Stimulated activated CD4-positive, alpha-beta T cell treated with anti-CD3 and anti-CD28 coated beads, Interleukin-2, amount 100 ng/mL, for 24 hours (primary cell): ENCODE measurements at places on chromosomes 6 and 20.

GRCh38 chr6:7216941-7217621 is 95.9 kb downstream of the SSR1 start:
- no peak for DNase-seq

DNA sequence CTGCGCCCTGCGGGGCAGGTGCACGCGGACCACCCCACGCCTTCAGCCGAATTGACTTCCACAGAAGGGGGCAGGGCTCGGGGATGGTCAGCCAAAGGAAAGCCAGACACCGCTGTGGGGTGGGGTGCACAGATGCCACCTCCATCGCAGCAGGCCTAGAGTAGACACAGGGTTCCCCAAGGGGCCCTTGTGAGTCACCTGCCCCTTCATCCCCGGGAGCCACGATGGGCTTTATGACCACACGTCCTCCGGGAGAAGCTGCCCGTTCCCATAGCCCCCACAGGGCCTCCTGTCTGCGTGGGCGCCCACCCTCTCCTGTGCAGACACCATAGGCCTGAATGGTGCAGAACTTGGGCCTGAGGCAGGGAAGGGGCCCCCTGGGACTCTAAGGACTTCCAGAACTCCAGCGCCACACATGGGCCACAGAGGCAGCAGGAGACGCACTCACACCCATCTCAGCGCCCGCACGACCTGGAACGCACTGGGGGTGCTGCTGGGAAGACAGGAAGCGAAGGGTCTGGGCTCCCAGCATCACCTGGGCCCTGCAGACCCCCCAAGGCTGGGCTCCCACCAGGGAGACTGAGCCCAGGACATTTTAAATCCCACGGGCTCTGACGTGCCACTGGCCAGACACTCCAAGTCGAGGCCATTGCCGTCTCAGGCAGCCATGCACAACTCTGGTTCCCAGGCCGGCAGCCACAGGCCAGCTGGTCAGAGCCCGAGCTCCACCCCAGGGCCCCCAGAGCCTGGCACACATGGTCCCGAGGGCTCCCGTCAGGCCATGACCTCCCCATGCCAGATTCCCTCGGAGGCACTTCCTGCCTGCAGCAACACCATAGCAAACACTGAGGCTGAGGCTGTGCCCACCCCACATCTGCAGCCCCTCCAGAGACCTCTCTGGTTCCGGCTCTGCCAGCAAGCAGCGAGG is 134.2 kb downstream of the DLL1 start:
- DNase-seq = no peak

- no peak for DNase-seq
Observed at GRCh38 chr6:134132494-134133141, 80.2 kb upstream of the SLC2A12 start.

GRCh38 chr6:159692303-159693127 is 526 bp downstream of the SOD2 start:
- peak; percentile 70 for DNase-seq

GRCh38 chr20:50845566-50846215 is 50.8 kb downstream of the BCAS4 start:
- DNase-seq = no peak

DNA sequence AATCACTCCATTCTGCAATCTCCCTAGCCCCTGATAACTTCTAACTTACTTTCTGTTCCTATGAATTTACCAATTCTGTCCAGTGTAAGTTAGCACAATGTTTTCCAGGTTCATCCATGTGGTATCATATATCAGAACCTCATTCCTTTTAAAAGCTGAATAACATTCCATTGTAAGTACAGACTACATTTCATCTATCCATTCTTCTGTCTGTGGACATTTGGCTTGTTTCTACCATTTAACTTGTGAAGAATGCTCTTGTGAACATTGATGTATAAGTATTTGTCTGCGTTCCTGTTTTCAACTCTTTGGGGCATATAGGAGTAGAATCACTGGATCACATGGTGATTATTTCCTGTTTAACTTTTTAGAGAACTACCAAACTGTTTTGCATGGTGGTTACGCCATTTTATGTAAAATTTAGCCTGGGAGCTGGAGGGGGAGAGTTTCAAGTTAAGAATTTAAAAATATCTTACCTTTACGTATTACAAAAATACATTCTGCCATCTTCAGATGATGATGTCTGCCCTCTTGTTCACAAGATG is 156.5 kb downstream of the BTBD3 start:
- no peak for DNase-seq

DNA sequence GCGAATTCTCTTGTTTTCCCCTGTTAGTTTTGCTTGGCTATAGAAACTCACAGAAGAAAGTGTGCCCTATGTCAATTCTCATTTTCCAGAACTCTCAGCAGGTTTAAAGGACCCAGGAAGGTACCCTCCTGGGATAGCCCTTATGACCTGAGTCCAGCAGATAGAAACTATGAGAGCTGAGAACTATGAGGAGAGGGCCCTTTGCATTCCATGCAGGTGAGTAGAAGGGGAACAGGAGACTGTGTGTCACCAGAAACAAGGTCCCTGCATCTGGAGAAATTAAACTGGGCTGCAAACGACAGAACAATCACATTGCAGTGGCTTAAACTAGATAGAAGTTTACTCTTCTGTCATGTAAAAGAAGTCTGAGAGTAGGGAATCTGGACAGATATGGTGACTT is 35.7 kb upstream of the SCUBE3 start:
- DNase-seq = no peak

DNA sequence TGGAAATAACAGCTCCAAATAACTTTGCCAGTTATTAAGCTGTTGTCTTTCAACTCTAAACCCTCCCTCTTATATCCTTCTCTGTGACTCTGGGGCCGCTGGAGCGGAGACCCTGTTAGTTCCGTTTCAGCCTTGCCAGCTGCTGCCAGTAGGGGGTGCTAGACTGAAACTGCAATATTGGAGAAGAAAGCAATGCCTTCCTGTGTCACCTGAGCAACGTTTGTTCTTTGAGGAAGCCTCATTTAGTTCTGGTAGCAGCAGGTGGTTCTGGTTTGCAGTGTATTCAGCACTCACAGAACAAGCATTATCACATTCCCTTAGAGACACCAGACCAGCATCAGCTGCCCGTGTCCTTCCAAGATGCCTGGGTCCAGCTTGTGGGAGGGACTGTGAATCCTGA is 22.9 kb upstream of the JAG1 start:
- DNase-seq = no peak

GRCh38 chr6:63023726-63024125 is 187.5 kb upstream of the FKBP1C start:
- no peak for DNase-seq

DNA sequence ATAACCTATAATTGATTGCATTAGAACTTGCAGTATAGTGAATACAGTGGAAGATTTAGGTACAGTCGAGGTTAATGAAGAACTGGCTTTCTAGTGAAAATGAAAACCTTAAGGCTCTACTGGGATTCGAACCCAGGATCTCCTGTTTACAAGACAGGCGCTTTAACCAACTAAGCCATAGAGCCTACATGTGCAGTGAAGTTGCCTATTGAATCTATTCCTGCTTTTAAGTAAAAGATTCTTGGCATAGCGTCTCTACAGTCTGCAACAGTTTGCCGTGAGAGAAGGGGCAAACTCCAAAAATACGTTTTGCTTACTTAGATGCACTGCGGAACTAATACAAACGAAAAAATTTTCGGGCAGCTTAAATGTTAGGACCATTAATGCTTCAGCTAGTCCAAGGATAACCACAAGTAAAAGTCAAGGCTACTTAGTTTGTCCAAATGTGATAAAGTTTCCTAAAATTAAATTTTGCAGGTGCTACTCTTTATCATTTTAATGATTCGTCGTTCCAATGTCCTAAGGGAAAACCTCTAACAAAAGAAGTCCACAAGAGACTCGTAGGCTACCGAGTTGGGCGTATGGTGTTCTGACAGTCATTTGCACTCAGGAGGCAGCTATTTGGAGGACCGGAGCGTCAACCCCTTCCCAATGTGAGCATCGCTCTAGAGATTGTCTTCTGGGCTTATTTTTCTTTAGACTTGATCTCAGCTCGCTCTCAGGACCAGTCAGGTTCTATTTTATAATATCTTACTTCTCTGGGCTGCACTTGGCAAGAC is 31.3 kb upstream of the ZSCAN23 start:
- no peak for DNase-seq

DNA sequence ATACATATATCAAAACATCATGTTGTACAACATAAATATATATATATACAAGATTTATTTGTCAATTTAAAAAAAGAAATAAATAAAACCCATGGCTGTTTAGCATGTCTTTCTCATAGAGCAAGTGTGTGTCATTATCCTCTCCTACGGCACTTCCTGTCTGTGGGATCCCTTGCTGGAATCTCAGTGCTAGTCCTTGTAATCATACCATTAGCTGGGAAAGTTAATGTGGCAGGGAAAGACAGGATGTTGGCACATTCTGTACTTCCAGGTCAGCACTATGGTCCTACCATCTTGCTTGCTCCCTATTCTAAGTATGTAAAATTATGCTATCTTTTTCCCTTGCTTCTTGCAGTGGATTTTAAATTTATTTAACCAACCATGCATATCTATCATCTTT is 9.5 kb upstream of the SLC17A3 start:
- DNase-seq = no peak
